ENCODE measurements at places on chromosomes 6 and 20.

DNA sequence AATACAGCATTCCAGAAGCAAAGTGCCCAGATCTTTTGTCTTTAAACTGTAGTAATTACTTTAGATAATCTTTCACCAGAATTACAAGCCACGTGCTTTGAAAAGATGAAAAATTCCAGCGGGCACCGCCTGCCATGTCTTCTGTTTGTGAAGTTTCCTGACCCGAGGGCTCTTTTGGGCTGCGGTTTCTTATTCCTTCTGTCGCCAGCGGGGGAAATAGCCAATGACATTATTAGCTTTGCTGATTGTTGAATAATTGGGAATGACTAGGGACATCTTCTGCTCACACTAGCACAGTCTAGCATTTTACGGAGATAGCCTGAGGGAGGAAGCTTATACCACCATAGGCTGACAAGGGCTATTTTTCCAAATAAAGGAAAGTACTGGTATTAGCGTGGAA, 124.7 kb downstream of the SAMD5 start:
- no peak for DNase-seq

GRCh38 chr6:143449082-143449713, 1.3 kb downstream of the ADAT2 start:
- DNase-seq = no peak

DNA sequence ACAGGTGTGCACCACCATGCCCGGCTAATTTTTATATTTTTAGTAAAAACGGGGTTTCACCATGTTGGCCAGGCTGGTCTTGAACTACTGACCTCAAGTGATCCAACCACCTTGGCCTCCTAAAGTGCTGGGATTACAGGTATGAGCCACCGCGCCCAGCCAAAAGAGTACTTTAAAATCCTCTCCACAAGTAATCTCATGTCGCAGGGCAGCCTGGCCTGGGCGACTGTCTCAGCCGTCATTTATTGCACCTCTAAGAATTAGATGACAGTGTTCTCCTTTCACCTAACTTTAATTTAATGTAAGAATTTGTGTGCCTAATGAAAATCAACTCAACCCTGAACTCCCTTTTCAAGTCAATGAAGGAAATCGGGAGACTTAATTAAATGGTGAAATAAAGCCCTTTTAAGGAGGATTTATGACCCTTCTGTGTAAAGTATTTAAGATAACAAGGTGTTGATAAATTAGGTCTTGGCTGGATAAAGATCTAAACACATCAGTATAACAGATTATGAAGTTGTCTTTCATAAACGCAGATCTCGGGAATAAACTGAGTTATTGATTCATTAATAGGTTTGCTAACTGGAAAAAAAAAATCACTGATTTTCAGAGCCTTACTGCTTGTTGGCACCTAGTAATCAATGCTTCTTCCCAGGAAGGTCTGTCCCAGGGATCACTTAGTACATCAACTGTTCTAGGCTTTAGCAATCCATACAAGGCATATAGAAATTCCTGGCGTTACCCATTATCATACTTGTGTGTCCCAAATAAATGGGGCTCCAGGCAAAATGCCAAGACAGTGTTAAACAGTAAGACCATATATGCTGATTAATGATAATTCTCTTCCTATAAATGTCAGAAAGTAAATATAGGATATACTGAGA, 209.3 kb downstream of the GMDS start:
- DNase-seq = no peak

- DNase-seq = no peak
Observed at GRCh38 chr20:54995011-54995410, 519.6 kb downstream of the DOK5 start.

- no peak for DNase-seq
Observed at GRCh38 chr6:17831135-17831534, 124.4 kb upstream of the NUP153 start.

DNA sequence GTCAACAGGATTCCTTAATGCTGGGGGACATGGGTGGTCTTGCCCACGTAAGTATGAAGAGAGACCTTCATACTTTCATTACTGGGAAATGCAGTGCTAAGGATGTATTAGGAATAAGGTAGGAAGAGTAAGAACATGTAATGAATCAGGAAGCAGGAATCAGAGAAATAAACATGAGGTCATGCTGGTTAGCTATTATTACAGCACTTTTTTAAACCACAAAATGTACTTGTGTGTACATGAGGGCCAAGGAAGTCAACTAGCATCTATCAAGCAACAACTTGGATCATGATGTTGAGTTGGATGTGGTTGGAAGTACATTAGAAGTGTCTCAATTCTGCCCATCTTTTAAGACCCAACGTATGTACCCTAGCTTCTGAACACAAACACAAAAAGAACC, 63.5 kb upstream of the E2F3 start:
- DNase-seq = no peak

GRCh38 chr6:75528423-75528822, 34.8 kb upstream of the FILIP1 start:
- no peak for DNase-seq
